ENCODE measurements at places on chromosomes 1 and 21.
A peak's percentile ranks its signal among the peaks of the same experiment; 100 is the strongest.

GRCh38 chr1:234218078-234218477, 155.2 kb upstream of the COA6 start:
- DNase-seq = no peak

GRCh38 chr1:86318436-86318835, 77.7 kb downstream of the ODF2L start:
- no peak for DNase-seq

GRCh38 chr1:163357378-163357777, 35.6 kb downstream of the NUF2 start:
- DNase-seq = no peak

DNA sequence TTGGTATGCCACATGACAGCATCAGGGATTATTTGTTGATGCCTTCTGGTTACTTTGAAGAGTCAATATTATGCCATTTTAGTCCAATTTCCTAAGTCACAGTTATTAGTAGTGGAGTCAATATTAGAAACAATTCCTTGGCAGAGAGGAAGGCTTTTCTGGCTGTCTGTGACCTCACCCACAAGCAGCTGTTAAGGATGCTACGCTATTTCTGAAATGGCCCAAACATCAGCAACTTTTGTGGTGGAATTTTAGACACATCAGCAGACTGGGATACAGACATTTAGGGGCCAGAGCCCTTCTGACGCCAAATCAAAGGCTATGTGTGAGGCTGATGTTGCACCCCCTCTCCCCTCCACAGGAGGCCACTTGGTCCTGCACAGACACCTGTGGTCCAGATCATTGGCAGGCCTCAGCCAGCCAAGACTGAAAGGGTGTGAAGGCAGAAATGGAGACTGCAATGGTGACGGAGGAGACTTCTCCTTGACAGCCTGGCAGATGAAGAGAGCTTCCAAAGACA, 9.2 kb upstream of the RXRG start:
- no peak for DNase-seq

DNA sequence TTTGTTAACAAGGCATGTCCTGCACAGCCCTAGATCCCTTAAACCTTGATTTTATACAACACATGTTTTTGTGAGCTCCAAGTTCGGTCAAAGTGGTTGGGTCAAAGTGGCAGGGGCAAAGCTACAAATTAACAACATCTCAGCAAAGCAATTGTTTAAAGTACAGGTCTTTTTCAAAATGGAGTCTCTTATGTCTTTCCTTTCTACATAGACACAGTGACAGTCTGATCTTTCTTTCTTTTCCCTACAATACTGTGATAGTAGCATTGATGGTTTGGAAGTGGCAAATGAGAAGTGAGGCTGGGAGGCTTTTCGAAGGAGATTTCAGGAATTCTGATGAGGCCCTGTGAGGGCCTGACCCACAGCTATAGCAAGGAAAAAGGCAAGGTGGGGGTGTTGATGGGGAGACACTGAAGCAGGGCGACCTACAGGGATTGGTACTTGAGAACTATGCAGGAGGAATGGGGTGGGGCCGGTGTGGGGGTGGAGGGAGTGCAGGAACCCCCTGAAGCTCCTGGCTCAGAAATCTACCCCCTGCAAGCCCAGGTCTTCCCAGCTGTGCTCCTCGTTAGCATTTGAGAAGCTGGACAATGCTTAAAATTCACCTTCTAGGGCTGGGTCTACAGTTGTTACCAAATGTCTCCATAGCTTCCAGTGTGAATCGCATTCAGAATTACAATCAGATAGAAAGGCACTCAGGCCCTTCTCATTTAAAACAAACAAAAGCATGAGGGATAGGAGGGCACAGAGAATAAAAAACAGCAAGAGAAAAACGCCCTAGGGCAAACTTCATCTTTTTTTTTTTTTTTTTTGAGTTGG, 102.6 kb upstream of the PPM1J start:
- no peak for DNase-seq

DNA sequence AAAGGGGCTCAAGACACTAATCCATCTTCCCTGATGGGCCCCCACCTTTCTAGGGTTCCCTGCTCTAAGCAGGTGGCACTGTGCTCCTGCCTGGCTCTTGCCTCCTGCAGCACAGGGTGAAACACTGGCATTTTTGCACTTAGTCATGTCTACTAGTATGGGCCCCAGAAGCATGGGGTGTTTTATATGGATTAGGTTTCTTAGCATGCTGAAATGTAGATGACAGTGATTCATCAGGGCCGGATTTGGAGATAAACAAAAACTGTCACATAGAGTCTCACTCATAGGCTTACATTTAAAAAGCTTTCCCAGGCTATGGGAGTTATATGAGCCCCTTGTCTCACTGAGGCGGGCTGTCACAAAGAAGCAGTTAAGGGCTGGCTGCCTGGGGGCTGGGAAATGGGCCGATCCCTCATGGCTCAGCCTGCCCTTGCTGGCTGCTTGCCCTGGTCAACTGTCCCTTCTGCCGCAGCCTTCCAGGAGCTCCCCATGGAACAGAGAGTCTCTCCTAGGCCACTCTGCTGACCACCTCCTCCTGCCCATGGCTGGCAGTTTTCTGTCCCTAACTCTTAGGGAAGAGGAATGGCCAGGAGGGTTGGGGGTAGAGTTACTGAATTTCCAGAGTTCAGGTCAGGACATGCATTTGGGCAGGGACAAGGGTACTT, 6.5 kb downstream of the GALNT2 start:
- no peak for DNase-seq

GRCh38 chr1:29332204-29332603, 95.9 kb downstream of the PTPRU start:
- no peak for DNase-seq

GRCh38 chr1:228373681-228374571, 32.7 kb downstream of the TRIM11 start:
- DNase-seq = peak; percentile 14

DNA sequence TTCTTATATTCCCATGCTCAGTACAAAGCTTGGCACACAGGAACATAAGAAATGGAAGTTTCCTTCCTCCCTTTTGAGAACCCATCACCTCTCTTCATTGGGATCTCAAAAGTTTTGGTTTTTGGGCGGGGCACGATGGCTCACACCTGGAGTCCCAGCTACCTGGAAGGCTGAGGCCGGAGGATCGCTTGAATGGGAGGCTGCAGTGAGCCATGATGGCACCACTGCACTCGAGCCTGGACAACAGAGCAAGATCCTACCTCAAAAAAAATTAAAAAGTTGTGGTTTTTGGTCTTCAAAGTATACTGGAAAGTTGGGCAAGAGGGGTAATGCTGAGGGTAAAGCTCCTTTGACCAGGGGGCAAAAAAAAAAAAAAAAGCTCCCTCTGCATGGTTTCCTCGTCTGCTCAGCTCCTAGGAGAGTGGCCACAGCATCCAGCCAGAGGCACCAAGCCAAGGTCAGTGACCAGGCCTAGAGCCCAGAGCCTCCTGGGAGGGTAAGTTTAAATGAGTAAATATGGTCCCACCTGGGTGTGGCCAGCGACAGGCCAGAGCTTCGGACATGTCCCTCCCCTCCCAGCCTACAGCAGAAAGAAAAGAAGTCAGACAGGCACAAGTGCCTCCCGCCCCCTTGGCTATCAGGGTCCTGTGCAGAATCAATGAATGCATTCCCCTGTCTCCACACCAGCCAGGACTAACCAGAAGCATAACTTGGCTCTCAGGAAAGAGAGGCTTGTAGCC, 5.0 kb downstream of the MEF2D start:
- no peak for DNase-seq

GRCh38 chr21:46666941-46667740, 31.7 kb downstream of the PRMT2 start:
- DNase-seq = no peak

DNA sequence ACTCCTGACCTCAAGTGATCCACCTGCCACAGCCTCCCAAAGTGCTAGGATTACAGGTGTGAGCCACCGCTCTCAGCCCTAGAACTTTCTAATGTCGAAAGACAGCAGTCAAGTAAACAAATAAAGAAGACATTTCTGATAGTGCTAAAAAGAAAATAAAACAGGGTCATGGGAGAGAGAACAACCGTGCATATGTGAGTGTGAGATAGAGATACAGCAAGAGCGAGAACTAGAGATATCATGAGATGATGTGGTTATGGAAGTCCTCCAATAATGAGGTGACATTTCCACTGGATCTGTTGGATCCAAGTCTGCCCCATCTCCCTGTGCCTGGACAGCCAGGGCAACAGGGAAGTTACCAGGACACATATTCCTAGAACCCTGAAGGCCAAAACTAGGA, 4.6 kb upstream of the TENT5B start:
- DNase-seq = no peak

All from mesothelial cell of epicardium (in vitro differentiated cells).